Hippocampal formation (tissue), 2 donors: ENCODE measurements at places on chromosomes 6 and 20.

DNA sequence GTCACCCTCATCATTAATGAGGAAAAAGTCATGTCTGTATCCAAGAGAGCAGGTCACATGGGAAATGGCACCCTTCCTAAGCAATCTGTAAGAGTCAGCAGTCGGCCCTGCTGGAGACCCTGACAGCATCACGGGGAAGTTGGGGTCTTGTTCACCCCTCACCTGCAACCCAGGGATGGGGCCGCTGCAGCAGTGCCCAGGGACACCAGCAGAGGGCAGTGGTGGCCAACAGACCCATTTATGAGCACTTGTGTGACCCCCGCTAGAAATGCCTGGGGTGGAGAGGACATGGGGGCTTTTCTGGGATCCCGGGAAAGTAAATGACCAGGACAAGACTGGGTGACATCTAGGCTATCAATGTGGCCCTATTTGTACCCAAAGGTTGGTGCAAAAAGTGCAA, 35.9 kb downstream of the ANKRD60 start:
- DNase-seq, result no peak

GRCh38 chr6:107196152-107196551, 80.8 kb upstream of the BEND3 start:
- no peak for DNase-seq

GRCh38 chr20:47253872-47254271, 102.6 kb downstream of the ZMYND8 start:
- no peak for DNase-seq

DNA sequence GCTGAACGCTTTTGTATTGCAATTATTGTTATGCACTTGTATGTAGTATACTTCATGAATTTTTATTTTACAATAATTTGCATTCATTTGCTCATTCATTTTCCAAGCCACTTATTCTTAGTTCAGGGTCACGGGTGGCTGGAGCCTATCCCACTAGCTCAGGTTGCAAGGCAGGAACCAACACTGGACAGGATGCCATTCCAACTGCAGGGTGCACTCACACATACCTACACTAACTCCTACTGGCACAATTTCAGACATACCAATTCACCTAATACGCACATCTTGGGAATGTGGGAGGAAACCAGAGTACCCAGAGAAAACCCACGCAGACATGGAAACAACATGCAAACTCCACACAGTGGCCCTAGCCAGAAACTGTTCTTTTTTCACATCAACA, 61.8 kb downstream of the LMBRD1 start:
- DNase-seq, result no peak

GRCh38 chr6:77656999-77657764, 4.3 kb downstream of the MEI4 start:
- DNase-seq, result no peak

DNA sequence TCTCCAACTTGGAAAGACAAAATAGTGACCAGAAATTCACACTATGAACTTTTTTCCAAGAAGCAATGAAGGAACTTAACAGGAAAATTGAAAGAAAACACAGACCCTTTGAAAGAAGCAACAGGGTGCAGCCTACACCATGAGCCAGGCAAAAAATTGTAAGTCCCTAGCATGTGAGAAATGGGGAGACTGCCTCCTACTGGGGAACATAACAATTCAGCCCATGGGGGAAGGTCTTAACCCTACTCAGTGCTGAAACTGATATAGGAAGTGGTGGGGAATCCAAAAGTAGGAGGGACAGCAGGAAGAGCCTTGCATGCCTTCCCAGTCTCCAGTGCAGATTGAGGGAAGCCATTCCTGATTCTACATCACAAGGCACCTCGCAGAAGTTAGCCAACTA, 235.1 kb upstream of the UFL1 start:
- DNase-seq, result no peak

DNA sequence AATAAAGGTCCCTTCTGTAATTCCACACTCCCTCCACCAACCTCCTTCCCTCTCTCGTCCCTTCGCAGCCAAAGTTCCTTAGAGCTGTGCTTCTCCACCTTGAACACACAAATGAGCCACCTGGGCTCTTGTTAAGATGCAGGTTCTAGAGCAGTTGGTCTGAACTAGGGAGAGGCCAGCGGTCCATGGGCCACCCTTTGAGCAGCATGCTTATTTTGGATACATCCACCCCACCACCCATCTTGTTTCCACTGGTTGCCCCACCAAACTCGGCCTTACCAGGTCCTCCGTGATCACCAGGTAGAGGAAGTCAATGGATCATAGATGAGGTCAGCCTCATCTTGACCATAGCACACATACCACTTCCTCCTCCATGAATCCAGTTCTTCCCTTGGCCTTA, 7.3 kb upstream of the BPIFA2 start:
- DNase-seq, result no peak

DNA sequence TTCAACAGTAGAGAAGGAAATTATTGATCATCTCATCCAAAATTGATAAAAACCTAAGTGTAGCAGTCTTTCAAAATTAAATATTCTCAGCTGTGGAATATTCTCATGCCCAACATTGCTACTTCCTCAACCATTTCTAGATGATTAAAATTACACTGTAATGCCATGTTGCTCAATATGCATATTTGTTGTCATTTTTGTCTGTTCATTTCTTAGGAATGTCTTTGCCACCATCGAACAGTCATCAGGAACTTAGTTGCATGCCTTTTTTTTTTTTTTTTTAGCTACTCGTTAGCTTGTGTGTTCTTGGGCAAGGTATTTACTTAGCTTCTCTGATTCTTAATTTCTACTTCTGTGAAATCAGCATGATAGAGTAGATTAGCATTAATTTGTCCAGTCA, 188.6 kb downstream of the DTNBP1 start:
- no peak for DNase-seq

- no peak for DNase-seq
Observed at GRCh38 chr6:107413966-107414645, 45.3 kb downstream of the PDSS2 start.

GRCh38 chr20:62031462-62032092, 34.1 kb downstream of the TAF4 start:
- no peak for DNase-seq

DNA sequence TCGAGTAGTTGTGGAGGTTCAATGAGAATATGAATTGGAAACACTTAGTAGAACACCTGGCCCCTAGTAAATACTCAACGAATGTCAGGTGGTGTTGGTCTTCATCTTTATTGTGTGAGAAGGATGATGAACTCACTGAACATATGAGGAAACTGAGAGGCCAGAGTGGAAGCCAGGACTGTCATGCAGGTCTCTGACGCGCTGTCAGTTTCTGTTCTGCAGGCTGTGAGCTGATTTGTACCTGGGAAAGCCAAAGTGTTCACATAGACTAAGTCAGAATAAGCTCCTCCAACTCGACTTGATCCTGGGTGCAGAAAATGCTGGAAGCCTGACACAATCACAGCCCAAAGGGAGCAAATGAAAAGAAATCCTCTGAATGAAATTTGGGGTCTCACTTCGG, 222.2 kb downstream of the LY86 start:
- no peak for DNase-seq

DNA sequence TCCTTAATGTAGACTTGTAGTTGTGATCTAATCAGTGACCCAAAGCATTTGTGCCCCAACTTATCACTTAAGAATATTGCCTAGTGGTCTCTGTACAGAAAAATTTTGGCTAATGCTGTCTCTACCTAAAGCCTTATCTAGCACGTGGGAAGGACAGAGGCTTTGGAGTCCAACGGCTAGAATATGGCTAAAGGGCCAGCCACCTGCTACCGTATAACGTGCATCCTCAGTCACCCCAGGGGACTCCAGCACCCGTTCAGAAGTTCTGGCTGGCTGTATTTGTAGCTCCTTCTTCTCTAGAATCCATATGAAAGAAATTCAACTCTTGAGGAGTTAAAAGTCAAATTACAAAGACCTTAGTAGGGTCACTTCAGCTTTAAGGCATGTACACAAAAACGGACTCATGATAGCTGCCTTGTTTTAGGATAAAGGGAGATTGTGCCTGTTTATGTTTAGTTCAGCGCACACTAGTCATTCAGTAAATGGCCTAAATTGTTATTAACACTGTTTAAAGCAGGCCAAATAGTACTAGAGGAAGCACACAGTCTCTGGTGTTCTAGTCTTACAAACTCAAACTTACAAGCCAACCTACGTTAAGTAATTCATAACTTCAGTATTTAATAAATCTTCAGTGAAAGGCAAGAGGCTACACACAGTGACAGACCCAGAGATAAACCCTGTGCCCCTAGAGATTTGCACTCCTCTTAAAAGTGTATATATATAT, 407.5 kb upstream of the PLCB4 start:
- DNase-seq, result no peak

DNA sequence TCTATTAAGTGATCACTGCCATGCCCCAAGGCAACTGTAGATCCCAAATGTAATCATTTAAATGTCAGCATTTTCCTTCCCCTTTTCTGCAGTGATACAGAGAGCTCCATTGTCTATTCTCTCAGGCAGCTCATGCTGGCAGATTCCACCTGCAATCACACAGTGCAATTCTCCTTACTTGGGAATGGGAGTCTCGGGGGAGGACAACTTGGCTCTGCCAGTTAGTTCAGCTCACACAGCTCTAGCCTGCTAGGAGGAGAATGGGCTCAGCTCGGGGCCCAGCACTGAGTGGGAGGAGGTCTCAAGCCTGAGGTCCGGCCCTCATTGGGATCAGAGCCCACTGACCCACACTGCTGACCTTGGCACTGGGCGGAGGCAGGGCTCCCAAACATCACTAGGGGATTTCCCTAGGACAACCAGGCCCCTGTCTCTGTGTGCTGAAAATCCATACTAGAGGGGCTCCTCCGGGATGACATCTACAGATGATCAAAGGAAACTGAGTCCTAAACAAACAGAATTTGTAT, 109.2 kb upstream of the ASF1A start:
- DNase-seq, result peak; percentile 31

- DNase-seq, result no peak
Observed at GRCh38 chr6:129704708-129705107, 5.3 kb downstream of the ARHGAP18 start.

- no peak for DNase-seq
Observed at GRCh38 chr6:106147476-106147875, 61.3 kb downstream of the PRDM1 start.

DNA sequence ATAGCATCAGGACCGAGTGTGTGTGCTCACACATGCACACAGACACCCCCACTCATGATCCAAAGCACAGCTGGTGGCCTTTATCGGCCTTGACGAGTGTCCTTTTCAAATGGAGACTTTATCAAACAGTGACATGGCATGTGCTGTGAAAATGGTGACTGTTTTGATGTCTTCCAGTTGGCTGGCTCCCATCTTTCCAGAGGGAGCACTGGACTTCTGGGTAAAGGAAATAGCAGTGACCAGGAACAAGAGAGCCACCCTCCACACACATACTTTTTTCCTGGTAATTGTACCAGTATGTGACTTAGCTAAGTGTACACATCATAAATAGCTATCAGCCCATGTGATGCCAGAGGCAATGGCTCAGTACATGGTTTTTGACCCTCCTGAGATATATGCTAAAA, 52.7 kb downstream of the ZDHHC14 start:
- DNase-seq, result no peak

GRCh38 chr6:150220634-150221551, 78.0 kb downstream of the PPP1R14C start:
- DNase-seq, result no peak

DNA sequence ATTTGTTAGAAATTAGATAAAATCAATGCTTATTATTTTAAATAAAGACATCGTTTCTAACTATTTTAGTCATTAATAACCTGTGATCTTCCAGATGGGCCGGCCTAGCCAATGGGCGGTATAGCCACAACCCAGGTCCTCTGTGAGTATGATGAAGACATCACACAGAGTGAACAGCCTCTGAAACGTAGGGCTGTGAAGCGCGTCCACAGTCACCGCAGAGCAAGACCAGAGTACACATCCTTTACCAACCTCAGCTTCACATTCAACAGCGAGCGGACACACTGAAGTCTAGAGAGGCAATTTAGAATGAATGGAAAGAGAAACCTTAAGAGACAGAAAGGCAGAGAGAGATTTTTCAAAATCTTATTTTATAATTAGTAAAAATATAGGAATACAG, 125.0 kb upstream of the RPS6KA2 start:
- DNase-seq, result no peak

DNA sequence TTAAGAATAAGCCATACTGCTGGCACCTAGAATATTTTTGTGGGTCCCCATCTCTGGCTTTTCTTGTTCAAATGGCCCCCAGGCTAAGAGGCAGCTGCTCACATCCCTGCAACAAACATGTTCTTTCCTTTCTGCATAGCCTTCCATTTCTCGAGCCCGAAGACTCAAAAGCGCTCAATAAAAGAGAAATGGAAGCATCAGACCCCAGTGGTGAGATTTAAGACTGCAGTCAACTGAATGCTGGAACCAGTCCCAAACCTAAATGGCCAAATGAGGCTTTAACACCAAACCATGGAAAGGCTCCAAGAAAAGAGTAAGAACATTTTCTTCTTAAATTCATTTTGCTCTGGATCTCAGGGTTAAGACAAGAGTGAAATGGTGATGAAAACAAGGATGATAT, 122.1 kb upstream of the TRAF3IP2 start:
- DNase-seq, result no peak

GRCh38 chr6:28355743-28356665, 6.3 kb downstream of the ZKSCAN3 start:
- peak; percentile 68 for DNase-seq

DNA sequence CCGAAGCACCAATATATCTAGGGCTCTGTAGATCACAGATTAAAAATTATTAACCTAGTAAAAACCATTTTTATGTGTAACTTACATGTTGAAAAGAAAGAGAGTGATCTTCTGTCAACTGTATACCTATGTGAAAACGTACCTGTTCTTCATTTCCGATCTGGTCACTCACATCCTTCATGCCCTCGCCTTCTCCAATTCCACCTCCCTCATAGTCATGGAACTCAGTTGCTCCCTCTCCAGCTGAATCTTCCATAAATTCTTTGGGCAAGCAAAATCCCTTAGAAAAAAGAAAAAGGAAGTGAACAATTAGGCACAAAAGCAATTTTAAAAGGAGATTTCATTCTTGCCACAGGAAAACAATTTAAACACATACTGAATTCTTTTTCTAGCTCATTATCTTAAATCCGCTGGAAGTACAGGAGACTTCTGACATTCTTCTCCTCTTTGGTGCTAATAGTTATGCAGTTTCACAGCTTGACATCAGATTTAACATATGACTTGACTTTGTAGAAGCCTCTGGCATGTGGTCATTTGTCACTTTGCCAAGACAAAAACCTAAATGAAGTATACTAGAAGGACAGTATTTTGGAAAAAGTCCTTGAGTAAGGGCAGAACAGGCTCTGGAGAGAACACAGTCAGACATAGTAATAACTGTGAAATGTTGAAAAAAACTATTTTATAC, 29.5 kb upstream of the LYRM2 start:
- DNase-seq, result no peak

DNA sequence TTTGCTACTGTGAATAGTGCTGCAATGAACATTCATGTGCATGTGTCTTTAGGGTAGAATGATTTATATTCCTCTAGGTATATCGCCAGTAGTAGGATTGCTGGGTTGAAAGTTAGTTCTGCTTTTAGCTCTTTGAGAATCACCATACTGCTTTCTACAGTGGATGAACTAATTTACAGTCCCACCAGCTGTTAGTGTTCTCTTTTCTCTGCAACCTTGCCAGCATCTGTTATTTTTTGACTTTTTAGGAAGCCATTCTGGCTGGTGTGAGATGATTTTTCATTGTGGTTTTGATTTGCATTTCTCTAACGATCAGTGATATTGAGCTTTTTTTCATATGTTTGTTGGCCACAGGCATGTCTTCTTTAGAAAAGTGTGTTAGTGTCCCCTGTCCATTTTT, 40.0 kb downstream of the PLG start:
- no peak for DNase-seq
